Activated T-helper 1 cell treated with anti-CD3 and anti-CD28 coated beads, Interleukin-12 subunit alpha, Interleukin-12 subunit beta, Interleukin-2, Interleukin-4 antibody, amounts not matched to agents 30 ng/mL and 10 ng/mL and 1 ng/mL, durations not matched to agents 14 hours and 24 hours and 36 hours (primary cell): ENCODE measurements at places on chromosomes 3 and 15.

- H3K36me3 ChIP-seq, result no peaks in the 10 kb centered on the region
- no peak for DNase-seq
- H3K27ac ChIP-seq, result no peak overlapping the region
Measured at GRCh38 chr3:179093807-179094206, 22.2 kb upstream of the ZMAT3 start.

- DNase-seq, result peak; percentile 6
- peaks cover 18% of the 10 kb centered on the region for H3K4me1 ChIP-seq
- peak overlapping the region; percentile 66 for H3K27ac ChIP-seq
- H3K36me3 ChIP-seq, result no peaks in the 10 kb centered on the region
Measured at GRCh38 chr3:143207338-143207961, 87.9 kb downstream of the CHST2 start.

DNA sequence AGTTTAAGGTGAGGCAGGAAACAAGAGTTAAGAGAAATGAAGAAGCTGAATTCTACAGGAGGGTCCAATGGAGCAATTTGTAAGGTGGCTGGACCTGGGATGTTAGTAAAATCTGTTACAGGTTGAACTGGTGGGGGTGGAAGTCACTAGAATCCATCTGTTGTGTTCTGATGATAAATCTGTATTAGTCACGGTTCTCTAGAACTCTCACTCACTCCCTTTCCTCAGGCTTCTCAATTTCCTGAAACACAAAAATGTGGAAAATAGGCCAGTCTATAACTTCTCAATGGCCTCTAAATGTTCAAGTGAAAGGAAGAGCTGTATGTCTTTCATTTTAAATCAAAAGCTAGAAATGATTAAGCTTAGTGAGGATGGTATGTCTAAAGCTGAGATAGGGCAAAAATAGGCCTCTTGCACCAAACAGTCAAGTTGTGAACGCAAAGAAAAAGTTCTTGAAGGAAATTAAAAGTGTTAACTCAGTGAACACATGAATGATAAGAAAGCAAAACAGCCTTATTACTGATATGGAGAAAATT lies 180.2 kb upstream of the CBLB start:
- H3K27ac ChIP-seq, result peak overlapping the region; percentile 55
- DNase-seq, result no peak
- H3K4me3 ChIP-seq, result no peak overlapping the region
- no peaks in the 10 kb centered on the region for H3K27me3 ChIP-seq
- H3K36me3 ChIP-seq, result peaks cover 15% of the 10 kb centered on the region

DNA sequence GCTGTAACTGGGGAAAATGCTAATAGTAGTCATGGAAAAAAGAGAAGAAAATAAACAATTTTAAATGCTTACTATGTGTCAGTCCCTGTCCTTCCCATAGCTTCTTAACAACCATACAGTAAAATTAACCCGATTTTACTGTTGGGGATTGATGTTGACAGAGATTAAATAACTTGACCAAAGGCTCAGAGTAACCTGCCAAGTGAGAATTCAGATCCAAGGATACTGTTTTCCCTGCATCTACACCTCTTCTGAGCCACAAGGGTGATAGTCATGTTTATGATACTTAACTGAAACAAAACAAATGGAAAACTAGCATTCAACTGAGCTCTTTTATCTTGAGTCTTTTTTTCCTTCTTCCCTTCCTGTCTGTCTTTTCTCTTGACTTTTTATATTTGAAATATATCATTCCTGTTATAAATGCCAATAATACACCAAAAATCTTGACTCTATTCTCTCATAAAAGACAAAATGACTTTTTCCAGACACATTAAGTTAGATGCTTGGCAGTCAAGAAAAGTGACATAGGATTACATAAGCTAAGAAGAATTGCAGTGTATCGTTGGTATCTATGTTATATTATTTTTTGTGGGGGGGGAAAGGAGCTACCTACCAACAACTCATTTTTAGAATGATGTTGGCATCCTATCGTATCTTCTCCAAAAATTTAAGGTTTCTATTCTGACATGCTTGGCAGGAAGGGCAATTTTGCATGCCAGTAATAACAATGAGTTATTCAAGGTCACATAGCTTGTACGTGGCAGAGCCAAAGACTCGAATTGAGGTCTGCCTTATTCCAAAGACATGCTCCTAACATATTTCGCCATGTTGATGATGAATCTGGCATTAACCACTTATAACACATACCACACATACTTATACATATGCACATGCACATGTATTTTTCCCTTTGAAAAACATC lies 306.6 kb upstream of the KCNH8 start:
- no peak overlapping the region for H3K4me3 ChIP-seq
- no peaks in the 10 kb centered on the region for H3K36me3 ChIP-seq
- H3K27ac ChIP-seq, result no peak overlapping the region
- no peak for DNase-seq

- H3K27ac ChIP-seq, result no peak overlapping the region
- H3K4me1 ChIP-seq, result peaks cover 45% of the 10 kb centered on the region
- no peaks in the 10 kb centered on the region for H3K27me3 ChIP-seq
- H3K4me3 ChIP-seq, result no peak overlapping the region
- peaks cover 23% of the 10 kb centered on the region for H3K36me3 ChIP-seq
Measured at GRCh38 chr3:16415911-16416476, 97.5 kb downstream of the RFTN1 start.

- H3K4me3 ChIP-seq, result no peak overlapping the region
- no peak for DNase-seq
- no peaks in the 10 kb centered on the region for H3K36me3 ChIP-seq
Measured at GRCh38 chr3:128547368-128547987, 54.5 kb upstream of the GATA2 start.

DNA sequence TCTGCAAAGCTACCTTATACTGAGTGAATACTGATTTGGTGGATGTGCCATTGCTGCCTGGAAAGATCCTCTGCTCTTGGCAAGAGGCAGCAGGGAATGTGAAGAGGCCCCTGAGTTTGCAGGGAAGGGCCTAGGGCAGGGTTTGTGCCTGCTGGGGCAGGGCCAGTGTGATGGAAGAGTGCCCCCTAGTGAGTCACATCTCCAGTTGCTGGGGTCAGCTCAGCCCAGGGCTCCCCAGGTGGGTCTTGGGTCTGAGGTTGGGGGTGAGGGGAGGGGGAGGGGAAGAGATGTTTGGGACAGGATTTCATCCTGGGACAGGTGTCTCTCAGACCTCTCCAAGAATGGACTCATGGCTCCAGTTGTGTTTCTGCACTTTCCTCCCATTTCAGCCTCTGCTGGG lies 4.1 kb upstream of the AMOTL2 start:
- H3K27ac ChIP-seq, result no peak overlapping the region
- H3K4me1 ChIP-seq, result peaks cover 13% of the 10 kb centered on the region
- no peak for DNase-seq
- peaks cover 44% of the 10 kb centered on the region for H3K27me3 ChIP-seq

DNA sequence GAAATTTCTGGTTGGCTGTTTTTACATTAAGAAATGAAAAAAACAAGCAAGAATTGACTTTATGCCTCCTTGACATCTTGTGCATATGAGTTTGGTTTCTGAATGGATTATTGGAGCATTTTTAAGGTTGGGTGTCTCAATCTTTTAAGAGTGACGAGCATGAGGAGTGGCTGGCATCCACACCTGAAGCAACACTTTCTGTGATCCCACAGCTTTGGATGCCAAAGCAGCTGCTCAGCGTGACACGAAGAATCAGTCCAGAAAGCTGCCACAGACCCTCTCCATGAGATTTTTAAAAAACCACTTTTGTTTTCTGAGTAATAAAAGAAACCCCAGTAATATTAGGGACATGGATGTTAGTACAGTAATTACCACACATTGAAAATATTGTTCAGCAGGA lies 154.5 kb downstream of the KLF13 start:
- H3K27ac ChIP-seq, result no peak overlapping the region
- H3K36me3 ChIP-seq, result peaks cover 47% of the 10 kb centered on the region
- H3K4me1 ChIP-seq, result peaks cover 48% of the 10 kb centered on the region
- no peak for DNase-seq

DNA sequence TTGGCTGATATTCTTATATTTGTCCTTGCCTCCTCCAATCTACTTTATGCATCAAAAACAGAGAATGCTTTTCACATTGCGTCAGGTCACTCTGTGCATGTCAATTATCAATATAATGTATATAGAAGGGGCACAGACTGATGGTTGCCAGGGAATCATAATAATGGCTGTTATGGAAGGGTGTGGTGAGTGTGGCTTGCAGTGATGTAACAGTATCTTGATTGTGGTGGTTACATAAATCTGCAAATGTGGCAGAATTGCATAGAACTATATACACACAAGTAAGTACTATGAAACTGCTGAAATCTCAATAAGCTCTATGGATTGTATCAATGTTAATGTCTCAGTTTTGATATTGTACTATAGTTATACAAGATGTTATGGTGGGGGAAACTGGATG lies 228.6 kb downstream of the TJP1 start:
- H3K36me3 ChIP-seq, result no peaks in the 10 kb centered on the region
- no peaks in the 10 kb centered on the region for H3K4me1 ChIP-seq
- no peak for DNase-seq
- no peak overlapping the region for H3K27ac ChIP-seq
- H3K27me3 ChIP-seq, result peaks cover 2% of the 10 kb centered on the region
